ENCODE measurements at places on chromosomes 3 and 15. TPM values are rescaled to one million over a fixed set of nuclear protein-coding genes. Genes with fewer than 3 reads are reported as not detected.

GRCh38 chr3:5251196-5251583 is 63.7 kb downstream of the EDEM1 start:
- no peak for DNase-seq

GRCh38 chr15:59290295-59291212 is 82.1 kb downstream of the MYO1E start:
- DNase-seq, result no peak

DNA sequence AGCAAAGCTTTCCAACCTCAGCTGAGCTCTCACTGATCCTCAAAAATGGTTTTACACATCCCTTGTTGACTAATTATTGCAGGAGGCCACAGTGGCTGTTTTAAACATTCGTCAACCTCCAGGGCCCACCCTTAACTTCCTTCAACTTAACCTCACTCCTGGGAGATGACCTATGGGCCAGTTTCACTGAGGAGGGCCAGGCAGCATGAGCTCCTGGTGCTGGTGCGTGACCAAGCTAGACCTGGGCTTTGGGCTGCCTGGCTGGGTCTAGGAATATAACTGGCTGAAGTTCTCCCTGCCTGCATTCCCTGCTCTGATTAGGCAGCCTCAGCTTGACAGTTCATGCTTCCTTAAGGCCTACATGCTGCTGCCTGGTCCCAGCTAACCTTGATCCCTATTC is 273.7 kb upstream of the ATP11B start:
- DNase-seq, result no peak

DNA sequence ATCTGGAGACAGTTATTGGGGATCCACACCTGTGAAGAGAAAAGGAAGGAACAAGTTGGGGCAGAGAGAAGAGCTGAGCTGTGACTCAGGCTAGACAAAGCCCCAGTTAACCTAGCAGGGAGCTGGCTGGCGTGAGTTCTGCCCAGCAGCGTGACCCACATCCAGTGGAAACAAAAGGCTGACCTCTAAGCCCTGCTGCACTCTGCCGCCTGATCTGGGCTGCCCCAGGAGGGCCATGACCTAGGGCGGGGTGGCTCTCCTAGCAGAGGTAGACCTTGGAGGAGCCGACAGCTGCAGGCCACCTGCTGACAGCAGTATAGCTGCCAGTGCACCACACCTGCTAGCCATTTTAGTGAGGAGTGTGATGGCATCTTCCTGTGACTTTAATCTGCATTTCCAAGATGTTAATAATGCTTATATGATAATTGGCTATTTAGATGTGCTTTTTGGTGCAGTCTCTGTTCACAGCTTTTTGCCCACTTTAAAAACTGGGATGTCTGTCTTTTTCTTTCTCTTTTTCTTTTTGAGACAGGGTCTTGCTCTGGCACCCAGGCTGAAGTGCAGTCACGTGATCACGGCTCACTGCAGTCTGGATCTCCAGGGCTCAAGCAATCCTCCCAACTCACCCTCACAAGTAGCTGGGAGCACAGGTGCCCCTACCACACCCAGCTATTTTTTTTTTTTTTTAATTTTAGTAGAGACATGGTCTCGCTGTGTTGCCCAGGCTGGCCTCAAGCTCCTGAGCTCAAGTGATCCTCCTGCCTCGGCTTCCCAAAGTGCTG is 78.1 kb downstream of the LSM3 start:
- DNase-seq, result no peak

DNA sequence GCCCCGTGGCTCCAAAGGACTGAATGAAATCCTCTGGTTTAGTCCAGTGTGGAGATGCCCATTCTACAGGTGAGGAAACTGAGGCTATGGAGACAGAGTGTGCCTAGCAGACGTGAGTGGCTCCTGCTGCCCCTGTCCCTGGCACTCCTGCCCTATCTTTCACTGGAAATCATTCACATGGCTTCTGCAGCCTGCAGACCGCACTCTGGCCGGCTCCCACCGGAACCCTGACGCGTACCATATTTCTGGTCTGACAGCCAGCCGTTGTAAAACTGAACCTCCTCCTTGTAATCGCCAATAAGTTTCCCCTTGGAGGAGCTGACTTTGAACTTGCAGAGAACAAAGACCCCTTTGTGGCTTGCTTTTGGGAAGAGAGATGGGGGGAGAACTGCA is 136.5 kb downstream of the CHSY1 start:
- no peak for DNase-seq

CCR8 gene
- total RNA-seq, result not detected

GRCh38 chr3:56219894-56220805 is 248.1 kb downstream of the ERC2 start:
- DNase-seq, result no peak

NLGN1 gene
- not detected for total RNA-seq

DNA sequence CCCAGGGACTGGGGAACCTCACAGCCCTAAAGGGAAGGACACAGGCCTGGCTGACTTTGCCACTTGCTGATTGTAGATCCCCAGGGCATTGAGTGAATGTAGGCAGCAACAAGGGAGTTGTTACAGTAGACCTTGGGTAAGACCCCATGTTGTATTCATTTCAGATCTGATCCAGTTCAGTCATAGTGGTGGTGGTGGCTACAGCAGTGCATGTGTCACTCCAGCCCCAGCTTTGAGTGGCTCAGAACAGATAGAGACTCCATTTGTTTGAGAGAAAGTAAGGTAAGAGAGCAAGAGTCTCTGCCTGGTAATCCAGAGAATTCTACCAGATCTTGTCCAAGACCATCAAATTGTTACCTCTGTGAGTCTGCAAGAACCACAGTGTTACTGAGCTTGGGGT is 278.7 kb upstream of the SATB1 start:
- DNase-seq, result no peak

SAXO2 gene
- 0.76 TPM for total RNA-seq

TCAIM gene
- total RNA-seq, result 10.8 TPM

GOLGA6L10 gene
- total RNA-seq, result 1.3 TPM

DNA sequence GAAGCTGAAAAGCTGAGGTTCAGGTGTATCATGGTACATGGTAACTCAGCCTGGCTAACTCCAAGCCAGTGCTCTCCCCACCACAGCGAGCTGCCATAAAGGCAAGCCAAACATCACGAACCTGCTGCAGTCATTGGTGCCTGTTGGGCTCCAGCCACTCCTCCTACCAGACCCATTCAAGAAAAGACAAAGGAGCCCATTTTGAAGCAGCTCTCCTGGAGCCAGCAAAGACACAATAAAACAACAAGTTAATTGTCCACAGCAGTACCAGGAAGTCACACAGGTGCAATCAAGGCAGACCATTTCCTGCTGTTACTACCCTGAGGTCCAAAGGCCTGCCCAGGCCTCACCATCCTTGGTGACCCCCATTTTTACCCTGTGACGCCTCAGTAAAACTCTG is 77.6 kb downstream of the DAPK2 start:
- no peak for DNase-seq

DNA sequence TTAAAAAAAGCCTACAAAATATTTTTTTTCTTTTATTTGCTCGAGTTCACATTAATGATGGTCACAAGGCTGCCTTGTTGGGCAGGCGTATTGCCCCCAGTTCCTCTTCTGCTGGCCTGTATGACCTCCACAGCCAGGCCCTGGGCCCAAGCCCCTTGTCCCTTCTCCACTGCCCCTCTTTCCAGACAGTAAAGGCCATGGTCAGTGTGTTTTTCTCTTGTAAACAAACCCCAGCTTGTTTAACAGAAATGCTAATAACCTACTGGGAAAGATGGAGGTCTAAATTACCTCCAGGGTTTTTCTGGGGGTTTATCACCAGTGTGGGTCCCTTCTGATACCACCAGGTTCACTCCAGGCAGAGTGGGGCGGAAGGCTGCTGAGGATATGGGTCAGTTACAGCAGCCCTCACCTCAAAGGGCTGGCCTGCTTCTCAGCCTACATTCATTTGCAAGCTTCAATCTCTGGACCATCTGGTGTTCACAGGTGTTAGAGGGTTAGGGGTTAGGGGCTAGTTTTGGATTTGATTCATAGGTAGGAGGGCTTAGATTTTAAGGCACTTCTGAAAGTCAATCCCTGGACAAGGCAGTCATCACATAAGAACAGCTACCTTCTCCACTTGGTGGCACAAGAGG is 2.0 kb upstream of the MANF start:
- no peak for DNase-seq

PLCL2 gene
- 19.6 TPM for total RNA-seq

DNA sequence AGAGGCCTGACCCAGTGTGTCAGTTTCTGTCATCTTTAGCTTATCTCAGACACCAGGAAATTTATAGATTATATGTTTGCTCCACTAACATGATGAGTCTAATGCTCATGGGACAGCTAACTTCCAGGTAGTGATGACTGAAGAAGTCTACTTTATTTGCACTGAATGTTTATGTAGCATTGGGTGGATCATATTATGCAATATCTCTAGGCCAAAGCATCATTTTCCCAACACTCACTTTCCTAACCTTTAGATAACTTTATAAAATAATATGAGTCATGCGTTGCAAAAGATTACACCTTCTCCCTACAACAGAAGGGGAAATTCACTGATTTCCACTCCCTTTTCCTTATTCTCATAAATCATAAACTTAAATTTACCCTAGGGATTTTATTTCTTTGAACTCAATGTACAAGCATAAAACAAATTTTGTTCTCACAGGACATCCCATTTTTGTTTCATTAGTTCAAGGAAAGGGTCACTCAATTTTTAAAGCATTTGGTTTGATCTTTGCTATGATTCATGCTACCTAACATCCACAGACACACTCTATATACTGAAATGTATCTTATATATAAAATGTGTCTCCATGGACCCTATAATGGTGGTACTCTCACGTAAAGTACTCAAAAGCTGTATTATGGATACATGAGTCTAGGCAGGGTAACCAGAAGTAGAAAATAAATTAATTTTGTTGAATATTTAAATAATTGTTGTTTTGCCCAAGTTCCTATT is 225.2 kb downstream of the WDR72 start:
- no peak for DNase-seq

DNA sequence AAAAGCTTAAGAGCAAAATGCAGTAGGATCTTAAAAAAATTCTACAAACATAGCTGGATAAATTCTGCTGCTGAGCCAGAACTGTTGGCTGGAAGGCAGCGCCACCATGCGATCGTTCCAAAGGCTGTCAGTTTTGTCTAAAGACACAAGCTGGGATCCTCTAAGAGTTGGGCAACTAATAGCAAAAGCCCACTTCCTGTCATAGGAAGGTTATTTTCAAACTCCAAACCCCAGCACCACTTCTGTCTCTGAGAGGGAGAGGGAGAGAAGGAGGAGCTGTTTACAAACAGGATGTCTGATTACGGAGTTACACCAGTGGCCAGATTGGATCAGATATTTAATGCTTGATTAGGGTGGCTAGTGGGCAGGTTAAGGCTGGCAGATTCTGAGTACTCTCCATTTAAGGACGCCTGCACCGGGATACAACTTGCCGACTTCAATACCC is 44.0 kb downstream of the EIF4E3 start:
- DNase-seq, result peak; percentile 36

GRCh38 chr15:48101376-48101961 is 19.3 kb upstream of the SLC24A5 start:
- DNase-seq, result no peak

GRCh38 chr3:185822221-185823000 is 2.4 kb downstream of the IGF2BP2 start:
- no peak for DNase-seq

GOLGA6A gene
- not detected for total RNA-seq

DNA sequence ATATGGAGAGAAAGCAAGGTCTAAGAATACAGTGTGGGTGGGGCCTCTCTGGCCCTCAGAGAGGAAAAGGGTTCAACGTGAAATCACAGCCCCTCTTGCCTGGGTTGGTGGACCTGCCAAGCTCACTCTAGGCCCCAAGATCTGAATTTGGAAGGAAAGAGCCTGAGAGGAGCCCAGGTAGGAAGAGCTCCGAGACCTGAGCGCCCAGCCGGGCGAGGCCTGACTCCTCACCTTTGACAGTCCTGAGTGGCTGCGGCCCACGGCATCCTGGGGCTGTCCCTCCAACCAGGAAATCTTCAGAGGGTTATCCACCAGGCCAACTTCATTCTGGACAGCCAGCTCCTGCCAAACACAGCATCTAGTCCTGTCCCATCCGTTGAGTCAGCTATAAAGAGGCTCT is 3.7 kb downstream of the C15orf62 start:
- no peak for DNase-seq

DNA sequence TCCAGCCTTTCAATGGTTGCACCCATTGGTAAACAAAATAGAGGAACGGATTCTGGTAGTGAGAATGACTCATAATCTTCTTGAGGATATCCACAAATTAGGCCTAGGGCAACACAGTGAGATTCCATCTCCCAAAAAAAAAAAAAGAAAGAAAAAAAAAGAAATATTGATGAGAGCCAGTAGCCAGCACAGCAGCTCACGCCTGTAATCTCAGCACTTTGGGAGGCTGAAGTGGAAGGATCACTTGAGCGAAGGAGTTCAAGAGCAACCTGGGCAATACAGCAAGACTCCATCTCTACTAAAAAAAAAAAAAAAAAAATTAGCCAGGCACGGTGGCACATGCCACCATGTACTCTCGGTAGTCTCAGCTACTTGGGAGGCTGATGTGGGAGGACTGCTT is 51.9 kb downstream of the DENND4A start:
- DNase-seq, result no peak

DNA sequence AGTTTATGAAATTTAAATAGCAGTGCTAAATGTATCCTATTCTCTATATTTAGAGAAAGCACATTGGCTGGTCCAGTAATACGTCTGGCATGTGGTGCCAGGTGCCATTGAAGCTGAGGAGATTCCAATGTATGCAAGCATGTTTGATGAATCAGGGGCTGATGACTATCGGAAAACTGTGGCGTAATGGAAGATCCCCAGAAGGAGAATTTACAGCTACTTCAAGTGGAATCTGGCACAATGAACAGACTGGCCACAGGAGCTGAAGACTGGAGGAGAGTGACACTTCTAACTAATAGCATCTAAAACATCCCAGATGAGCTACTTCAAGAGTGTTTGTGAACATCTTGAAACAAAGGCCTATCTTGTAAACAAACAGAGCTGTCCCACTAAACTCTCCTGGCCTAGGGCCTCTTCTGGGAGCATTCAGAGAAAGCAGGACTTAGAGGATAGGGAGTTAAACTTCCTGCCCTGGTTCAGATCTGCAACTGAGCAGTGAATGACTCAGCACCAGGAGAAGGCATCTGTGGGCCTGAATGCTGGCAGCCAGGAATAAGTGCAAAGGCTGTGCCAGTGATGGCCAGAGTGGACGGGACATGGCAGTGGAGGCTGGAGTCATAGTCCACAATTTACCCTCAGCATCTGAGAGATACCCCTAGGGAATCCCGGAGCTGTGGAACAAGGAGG is 15.2 kb upstream of the ACTC1 start:
- DNase-seq, result no peak

DNA sequence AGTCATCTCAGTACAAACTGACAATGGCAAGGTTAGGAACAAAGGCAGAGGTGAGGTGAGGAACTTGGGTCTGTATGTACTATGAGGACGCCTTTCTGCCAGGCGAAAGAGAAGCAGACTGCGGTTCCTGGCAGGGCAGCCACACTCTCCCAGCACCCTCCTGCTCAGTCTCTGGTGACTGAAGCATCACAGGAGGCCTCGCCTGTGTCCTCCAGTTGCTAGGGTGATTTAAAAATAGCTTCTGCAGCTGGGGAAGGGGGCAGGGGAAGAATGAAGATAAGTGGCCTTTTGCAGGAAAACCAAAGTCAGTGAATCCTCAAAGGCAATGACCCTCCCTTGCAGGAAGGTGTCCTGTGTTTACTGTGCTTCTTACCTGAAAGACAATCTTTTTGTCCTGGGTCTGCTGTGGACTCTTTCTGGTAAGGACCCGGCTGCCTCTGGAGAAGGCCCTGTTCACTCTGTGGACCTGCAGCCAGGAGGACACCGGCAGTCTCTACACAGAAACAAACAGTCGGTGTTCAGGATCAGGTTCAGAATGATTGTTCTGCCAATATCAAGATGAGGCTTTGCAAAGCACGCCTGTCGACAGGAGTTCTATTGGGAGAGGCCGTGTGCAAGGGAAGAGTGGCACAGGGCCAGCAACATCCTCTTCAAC is 65.7 kb upstream of the DGKG start:
- DNase-seq, result no peak

CTXN2 gene
- not detected for total RNA-seq

PRR23E gene
- total RNA-seq, result not detected
